ENCODE measurements at places on chromosomes 11 and 22.

GRCh38 chr11:69306821-69307220, 12.9 kb downstream of the MYEOV start:
- no peak for DNase-seq

DNA sequence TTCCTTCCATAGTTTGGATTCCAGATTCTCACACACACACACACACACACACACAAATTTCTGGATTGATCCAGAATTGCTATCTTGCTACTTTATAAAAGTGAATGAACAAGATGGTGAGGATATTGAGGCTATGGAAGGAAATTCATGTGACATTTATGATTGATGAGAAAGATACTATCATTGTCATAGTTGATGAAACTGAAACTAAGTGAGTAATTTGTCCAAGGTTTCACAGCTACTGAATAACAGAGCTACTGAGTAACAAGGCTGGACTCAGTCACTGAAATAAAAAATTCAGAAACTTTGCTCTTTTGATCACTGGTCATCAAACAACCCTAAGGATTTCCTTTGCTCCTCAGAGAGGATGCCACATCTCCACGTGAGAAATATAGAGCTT, 16.2 kb downstream of the OR5D16 start:
- no peak for DNase-seq

GRCh38 chr11:92413757-92414513, 189.3 kb downstream of the FAT3 start:
- DNase-seq = no peak

DNA sequence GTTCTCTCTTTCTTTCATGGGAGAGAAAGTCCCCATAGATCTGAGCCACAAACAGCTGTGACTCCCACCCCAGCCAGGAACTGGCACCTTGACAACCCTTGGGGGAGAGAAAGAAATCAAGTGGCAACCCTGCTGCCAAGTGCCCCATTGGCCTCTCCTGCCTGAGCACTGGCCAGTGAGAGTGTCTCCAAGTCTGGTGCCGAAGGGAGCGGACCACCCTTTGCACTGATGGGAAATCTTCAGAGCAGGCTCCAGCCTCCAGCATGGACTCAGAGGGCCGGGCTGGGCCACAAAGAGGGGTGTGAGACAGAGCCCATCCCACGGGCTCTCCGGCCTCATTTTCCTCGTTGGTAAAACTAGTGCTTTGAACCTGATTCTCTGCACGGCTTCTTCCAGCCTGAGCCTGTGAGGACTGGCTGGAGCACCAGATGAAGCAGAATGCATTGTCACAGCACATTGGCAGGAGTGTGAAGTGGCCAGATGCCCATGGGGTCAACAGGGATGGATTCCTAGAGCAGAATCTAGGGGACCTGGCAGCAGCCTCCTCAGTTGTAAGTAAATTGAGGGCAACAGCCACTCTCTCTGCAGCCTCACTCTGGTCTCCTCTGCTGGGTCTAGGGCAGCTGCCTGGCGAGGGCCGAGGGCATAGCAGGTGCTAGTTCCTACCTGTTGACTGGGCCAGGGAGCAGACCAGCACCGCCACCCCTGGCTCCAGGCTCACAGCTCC, 81.4 kb downstream of the TRIM29 start:
- no peak for DNase-seq

- no peak for DNase-seq
Observed at GRCh38 chr11:65968600-65969482, 7.3 kb downstream of the SART1 start.

DNA sequence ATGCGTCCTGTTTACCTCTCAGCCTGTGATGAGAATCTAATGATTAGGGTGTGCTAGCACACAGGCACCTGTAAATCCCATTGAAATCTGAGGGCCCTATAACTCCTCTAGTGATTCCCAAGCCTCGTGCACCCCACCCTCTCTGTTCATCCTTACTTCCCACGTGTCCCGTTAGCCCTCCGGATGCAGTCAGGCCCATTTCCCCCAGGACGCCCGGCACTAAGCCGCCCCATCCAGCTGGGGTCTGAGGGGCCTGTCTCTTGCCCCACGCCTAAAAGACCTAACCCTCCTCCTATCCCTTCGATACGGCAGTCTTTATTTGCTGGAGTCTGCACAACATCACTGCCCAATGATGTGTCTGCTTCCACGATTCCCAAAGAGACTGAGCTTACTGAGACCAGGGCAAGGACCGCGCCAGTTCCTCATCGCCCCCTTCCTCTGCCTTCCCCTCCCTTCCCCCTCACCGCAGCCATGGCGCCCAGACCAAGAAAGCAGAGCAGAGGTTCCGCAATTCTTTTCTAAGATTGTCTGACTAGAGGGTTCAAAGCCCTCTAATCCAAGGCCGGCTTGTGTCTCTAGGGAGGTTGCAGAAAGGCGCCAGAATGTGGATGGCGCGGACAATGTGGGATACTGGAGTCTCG, 1.1 kb upstream of the FADS2 start:
- no peak for DNase-seq

GRCh38 chr11:19935507-19935906, 222.9 kb downstream of the NAV2 start:
- DNase-seq = peak; percentile 25

Measured in iPS DF 6.9 (cell line).